Endothelial cell (in vitro differentiated cells): ENCODE measurements at places on chromosomes 6 and 20.

DNA sequence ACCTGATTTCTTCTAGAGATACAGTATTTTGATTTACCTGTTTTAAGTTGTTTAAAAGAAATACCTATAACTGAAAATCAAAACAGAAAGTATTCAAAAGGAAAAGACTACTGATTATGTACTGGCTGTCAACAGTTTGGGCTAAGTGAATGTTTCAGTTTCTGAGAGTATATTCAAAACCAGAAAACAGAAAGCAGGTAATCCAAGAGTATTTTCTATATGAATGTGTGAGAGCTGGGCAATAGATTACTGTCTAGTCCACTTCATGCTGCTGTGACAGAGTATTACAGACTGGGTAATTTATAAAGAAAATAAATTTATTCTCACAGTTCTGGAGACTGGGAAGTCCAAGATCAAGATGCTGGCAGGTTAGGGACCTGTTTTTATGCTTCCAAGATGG, 261.0 kb downstream of the ARHGAP18 start:
- no peak for DNase-seq
- H3K4me1 ChIP-seq = peaks cover 8% of the 10 kb centered on the region
- no peak overlapping the region for H3K27ac ChIP-seq
- H3K36me3 ChIP-seq = no peaks in the 10 kb centered on the region

DNA sequence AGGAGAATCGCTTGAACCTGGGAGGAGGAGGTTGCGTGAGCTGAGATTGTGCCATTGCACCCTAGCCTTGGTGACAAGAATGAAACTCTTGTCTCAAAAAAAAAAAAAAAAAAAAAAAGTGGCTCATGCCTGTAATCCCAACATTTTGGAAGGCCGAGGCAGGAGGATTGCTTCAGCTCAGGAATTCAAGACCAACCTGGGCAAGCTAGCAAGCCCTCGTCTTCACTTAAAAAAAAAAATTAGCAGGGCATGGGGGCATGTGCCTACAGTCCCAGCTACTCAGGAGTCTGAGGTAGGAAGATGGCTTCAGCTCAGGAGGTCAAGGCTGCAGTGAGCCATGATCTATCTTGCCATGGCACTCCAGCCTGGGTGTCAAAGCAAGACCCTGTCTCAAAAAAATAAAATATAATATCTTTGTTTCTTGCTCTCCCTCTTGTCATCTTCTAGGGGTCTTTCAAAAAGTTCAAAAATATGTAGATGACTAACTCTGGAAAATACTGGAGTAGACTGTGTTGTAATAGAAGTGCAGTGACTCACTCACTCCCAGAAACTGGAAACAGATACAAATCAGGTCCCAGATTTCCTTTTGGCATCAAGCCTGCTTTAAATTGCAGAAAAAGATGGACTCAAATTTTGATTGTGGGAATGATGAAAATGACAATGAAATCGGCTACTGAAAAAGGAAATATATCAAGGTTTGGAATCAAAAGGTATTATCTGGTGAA, 2.8 kb upstream of the GINM1 start:
- H3K4me1 ChIP-seq = peaks cover 3% of the 10 kb centered on the region
- H3K4me3 ChIP-seq = no peak overlapping the region
- no peaks in the 10 kb centered on the region for H3K36me3 ChIP-seq
- no peak overlapping the region for H3K27ac ChIP-seq
- H3K27me3 ChIP-seq = peaks cover 2% of the 10 kb centered on the region

- H3K27me3 ChIP-seq = no peaks in the 10 kb centered on the region
- no peaks in the 10 kb centered on the region for H3K4me1 ChIP-seq
- no peak for DNase-seq
- peaks cover 3% of the 10 kb centered on the region for H3K36me3 ChIP-seq
- H3K4me3 ChIP-seq = no peak overlapping the region
- H3K27ac ChIP-seq = no peak overlapping the region
Observed at GRCh38 chr6:86869500-86869899, 67.8 kb upstream of the HTR1E start.

DNA sequence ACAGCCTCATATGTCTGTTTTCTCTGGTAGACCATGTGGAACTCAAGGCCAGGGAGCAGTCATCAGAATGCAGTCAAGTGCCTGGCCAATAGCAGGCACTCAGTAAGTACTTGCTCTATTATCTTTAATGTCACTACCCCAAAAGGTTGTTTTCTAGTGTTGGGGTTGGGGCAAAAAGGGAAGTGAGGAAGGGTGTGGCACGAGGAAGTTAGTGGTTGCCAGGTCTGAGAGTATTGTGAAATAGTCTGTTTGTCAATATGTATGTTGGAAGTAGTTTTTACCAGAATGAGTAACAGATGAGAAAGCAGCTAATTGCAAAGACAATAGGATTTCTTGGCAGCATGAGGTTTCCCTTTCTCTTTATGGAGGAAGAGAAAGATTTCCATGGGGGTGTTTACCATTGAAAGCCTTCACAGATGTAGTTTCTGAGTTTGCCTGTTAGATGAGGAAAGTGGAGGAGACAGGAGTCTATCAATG, 59.5 kb upstream of the ARMH2 start:
- H3K36me3 ChIP-seq = no peaks in the 10 kb centered on the region
- no peak overlapping the region for H3K27ac ChIP-seq
- H3K27me3 ChIP-seq = peaks cover 1% of the 10 kb centered on the region
- H3K4me3 ChIP-seq = no peak overlapping the region
- DNase-seq = no peak

- H3K4me3 ChIP-seq = no peak overlapping the region
- no peaks in the 10 kb centered on the region for H3K27me3 ChIP-seq
- no peak overlapping the region for H3K27ac ChIP-seq
Observed at GRCh38 chr20:17990278-17990972, 21.6 kb downstream of the MGME1 start.

DNA sequence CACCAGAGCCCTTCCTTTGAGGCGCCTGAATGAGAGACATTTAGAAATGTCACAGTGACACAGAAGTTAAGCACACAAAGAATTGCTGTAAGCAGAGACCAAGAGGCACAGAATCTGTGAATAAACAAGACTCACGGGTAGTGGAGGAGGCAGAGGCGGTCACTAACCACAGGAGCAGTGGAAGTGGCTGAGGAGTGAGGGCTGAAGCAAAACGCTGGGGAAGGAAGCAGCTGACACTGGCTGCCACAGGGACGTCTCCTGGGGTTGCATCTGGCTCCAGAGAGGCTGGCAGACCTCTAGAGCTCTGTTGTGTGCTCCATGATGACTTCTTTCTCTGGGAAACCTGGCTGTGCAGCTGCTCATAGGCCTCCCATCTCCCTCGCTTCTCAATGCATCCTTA, 65.0 kb upstream of the SLC2A12 start:
- H3K4me1 ChIP-seq = peaks cover 5% of the 10 kb centered on the region
- DNase-seq = no peak
- H3K36me3 ChIP-seq = no peaks in the 10 kb centered on the region
- H3K27ac ChIP-seq = no peak overlapping the region

DNA sequence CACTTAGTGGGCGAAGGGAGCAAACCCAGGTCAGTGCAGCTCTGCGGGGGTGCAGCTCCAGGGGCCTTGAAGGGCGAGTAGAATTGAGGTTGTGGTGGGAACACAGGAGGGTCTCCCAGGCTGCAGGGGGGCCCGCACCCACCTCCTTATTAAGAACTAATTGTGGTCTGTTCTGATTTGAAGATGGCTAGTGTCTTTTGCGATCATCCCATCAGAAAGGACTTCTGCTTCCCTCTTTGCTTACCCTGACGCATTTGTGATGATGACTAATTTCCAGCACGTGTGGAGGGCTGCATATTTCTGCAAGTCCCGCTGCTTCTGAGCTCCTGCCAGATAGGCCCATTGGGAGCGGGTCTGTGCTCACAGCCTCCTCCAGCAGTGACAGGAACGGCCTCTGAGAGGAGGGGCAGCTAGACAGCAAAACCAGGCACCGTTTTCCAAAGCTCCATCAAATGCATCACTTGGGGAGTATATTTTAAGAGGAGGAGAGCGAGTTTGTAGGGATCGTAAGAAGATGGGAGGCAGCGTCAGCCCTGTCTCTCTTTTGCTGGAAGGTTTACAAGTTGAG, 268.9 kb downstream of the CDH4 start:
- no peak overlapping the region for H3K4me3 ChIP-seq
- H3K36me3 ChIP-seq = no peaks in the 10 kb centered on the region
- no peak for DNase-seq
- peaks cover 5% of the 10 kb centered on the region for H3K27me3 ChIP-seq

DNA sequence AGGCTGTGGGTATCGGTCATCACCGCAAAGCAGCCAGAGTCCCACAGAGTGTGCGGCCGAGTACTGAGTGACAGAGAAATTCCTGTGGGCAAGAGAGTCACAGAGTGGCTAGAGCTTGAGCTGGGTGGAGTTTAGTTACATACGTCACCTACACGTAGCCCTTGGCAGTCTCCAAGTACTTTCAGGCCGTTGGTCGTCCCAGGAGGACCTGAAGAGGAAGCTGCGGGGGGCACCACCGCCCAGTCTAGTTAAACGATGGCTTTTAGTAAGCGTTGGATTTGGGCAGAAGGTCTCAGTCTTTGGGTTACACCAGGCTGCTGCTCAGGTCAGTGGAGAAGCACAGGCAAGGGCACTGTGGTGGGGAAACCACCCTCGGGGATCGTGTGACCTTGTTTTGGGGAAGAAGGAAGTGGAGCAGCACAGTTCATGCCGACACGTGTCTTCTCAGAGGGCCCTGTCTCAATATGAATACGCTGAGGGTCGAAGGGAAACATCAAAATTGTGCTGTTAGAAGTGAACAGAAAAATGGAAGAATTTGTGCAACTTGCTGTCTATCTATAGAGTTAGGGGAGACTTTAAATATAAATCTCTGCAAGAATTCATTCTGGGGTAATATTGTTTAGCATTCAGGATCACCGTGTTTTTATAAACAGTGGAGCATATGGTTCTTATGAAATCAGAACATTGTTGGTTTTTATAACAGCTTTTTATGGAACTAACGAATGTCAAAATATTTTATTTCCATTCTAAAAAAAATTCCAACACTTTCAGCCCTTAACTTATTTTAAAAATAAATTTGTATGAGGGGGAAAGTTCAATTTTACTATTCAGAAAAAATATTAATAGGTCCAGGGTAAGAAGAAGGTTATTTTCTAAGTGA, 28.6 kb downstream of the KIF25 start:
- peaks cover 5% of the 10 kb centered on the region for H3K4me1 ChIP-seq
- no peak overlapping the region for H3K27ac ChIP-seq
- no peaks in the 10 kb centered on the region for H3K36me3 ChIP-seq

GRCh38 chr6:16135066-16135465, 6.2 kb downstream of the MYLIP start:
- no peaks in the 10 kb centered on the region for H3K27me3 ChIP-seq
- H3K4me1 ChIP-seq = peaks cover 34% of the 10 kb centered on the region
- DNase-seq = no peak
- no peaks in the 10 kb centered on the region for H3K36me3 ChIP-seq
- H3K4me3 ChIP-seq = no peak overlapping the region
